ENCODE measurements at places on chromosomes 1 and 21.

DNA sequence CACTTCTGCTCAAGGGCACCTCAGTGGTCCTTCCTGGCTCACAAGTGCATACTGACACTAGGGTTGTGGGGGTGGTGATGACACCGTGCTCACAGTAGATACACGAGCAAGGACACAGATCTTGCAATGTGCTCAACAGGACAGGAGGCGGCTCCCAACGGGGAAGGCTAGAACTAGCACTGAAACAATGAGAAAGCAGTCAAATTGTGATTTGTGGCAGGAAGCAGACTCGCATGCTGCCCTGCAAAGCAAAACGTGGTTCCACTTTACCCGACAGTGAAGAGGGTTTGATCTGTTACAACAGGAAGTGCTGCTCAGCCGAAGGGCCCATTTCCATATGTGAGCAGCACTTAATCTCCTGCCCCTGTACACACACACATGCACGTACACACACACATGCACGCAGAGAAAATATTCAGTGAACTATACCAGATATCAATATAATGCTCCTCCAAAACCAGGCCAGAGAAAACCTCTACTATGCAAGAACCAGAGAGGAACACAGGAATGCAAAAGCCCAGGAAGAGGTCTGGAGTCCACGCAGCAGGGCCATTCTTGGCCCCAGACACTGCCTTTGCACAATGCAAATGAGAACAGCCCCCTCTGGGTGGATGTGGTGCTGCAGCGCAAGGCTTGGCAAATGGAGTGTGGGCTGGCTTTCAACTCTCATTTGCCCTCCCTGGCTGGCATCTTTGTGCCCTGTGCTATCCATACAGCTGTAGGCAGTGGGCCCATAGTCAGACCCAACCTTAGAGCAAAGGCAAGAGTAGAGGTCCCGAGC lies 47.1 kb downstream of the KANK4 start:
- no peak for DNase-seq

GRCh38 chr21:31612894-31613785 lies 46.4 kb upstream of the SOD1 start:
- DNase-seq = no peak

GRCh38 chr1:84365225-84366221 lies 32.8 kb upstream of the DNASE2B start:
- peak; percentile 95 for DNase-seq

DNA sequence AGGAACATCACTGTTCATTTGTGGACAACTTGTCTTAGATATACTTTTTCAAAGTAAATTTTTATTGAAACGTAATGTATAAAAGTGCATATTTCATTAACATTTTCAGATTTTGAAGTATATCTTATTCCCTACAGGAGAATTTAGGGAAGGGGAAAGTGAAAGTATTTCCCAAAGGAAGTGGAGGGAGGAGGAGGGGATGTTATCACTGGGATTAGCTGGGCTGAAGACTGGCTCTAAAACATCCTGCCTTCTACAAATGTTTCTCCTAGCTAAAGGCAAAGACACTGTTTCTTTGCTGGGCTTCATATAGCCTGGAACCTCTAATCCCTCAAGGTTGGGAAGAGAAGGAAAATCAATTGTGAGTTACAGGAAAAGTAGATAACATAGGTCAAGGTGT lies 7.1 kb upstream of the ZNF697 start:
- DNase-seq = no peak

DNA sequence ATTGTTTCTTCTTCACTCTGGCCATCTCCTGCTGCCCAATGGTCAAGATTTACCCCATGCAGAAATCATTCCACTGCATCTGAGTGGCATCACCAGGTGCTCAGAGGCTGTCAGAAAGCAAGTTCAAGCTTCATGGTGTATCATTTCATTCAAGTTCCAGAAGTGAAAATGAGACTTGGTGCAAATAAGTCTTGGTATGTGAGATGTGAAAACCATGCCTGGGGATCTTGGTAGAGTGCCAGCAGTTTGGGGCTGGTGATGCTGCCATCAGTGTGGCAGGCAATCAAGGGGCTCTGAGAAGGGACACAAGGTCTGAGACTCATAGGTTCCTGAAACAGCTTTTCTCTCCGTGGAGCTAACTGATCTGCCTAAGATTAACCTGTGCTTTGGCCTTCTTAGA lies 52.0 kb downstream of the CD2 start:
- DNase-seq = no peak

DNA sequence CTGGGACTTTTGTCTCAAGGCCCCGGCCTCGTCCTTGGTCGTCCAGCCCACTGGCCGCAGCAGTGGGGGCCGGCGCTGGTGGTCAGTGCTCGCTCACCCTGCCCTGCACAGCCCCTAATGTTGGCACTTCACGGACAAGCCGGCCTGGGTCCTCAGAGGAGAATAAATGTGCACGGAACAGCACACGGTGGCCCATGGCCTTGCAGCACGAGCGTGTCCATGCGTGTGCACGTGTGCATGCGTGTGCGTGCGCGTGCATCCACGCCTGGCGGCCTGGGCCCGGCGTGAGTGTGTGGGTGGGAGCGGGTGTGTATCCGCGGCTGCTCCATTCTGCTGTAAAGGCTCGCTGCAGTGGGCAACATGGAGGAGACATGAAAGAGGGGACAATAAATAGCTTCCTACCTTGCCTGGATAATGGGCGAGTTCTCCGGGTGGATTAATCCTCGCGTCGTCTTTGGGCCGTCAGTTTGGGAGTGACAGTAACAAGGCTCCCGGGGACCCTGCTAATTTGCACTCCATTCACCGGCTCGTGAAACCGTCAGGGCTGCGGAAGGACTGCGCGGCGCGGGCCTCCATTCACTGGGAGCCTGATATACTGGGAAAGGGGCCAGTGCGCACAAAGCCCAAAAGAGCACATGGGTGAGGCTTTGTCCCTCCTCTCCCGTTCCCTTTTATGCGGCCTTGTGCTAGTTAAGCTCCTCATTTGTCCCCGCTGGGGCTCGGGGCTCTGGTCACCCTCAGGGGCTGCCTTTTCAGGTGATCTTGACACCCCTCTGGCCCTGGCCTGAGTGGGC lies 142.8 kb downstream of the PRDM16 start:
- no peak for DNase-seq

- DNase-seq = peak; percentile 70
Observed at GRCh38 chr21:37145635-37146111, 72.6 kb downstream of the TTC3 start.

GRCh38 chr21:38267991-38268863 lies 11.4 kb downstream of the KCNJ15 start:
- DNase-seq = no peak

- DNase-seq = no peak
Observed at GRCh38 chr1:35210321-35211119, 17.6 kb upstream of the SFPQ start.

DNA sequence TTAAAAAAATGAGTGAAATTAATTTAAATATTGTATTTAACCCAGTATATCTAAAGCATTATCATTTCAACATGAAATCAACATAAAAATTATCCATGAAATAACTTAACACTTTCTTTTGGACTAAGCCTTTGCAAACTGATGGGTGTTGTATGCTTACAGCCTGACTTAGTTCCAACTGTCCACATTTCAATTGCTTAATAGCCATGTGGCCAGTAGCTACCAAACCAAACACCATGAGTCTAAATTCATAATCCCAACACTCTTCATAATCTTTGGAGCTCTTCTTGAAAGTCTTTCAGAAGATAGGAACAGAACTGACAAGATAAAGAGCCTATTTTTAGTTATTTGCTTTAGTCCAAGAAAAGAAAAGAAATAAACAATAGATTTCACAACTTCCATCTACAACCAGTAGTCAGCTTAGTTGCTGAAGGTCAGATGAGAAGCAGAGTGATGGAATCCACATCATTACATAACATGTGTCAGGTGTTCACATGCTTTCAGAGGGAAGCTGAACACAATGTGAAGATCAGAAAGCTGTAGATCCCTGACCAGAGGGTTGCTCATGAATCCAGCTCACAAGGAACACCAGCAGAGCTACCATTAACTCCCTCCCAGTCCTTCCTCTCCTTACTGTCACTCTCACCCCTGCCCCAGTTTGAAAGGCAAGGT lies 144.0 kb upstream of the ZNF648 start:
- no peak for DNase-seq

DNA sequence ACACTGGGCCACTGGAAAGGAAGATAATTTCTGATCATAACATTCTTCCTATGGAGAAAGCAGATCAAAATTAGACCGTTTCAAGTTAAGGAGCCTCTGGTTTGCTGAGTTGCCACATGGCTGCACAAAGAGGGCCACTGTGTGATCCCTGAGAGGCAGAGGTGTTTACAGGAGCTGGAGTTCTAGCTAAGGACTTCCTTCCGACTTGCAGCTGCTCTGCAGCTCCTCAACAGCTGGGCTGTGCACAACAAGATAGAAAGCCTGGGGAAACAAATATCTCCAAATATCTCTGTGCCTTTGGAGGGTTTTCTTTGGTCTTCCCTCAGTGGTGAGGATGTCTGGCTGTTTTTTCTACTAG lies 26.8 kb downstream of the GADD45A start:
- no peak for DNase-seq

DNA sequence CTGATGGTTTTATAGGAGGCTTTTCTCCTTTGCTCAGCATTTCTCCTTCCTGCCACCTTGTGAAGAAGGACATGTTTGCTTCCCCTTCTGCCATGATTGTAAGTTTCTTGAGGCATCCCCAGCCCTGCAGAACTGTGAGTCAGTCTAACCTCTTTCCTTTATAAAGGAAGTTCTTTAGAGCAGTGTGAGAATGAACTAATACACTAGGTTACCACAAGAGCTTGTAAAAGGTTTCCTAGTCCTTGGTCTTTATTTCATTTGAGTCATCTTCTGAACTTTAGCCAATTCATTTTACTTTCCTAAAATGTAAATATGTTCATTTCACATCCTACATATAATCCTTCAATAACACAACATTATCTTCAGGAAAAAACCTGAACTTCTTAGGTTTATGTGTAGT lies 365.3 kb downstream of the HHIPL2 start:
- no peak for DNase-seq

DNA sequence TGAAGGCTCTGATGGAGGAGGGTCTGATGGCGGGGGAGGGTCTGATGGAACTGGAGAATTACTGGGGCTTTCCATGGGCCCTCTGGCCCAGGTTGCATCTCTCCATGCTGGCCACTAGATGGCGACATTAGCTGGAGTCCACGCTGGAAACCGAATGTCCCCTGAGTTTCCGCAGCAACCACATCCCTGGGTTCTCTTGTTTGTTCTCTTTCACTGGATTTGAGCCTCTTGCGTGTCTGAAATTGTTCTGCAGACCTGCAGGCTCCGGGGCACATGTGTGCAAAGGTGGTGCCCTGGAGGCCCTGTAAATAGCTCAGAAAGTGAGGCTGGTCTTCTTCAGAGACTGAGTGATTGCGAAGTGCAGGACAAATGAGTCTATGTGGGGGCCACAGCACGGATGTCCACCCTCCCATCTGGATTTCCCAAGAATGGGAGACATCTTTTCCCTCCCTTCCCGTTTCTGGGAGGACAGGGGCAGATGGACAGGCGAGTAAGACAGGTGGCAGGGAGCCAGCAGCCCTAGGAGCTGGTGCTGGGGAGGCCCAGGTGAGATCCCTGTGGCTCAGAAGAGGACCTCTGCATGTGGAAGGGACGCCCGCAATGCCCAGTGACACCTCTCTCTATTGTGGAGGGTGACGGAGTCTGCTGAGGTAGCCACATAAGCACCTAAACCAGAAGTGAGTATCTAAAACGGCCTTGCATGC lies 73.2 kb upstream of the ABCG1 start:
- DNase-seq = peak; percentile 9

- DNase-seq = no peak
Observed at GRCh38 chr1:60033066-60033465, 40.5 kb downstream of the C1orf87 start.

DNA sequence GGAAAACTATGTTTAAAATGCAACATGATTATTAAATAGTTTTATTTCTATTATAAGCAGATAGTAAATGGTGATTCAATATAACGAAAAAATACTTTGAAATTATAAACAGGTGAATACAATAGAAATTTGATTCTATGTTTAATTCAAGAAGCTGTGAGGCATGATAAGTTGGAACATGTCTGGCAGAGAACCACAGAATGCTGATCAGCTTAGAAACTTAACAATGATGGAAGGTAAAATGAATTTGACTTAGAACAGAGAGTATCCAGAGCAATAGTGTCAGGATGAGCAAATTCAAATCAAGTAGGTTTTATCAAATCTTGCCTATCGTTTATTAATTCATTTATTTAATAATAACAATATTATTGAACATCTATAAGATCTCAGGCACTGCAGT lies 83.4 kb upstream of the ADGRL4 start:
- no peak for DNase-seq

GRCh38 chr1:117122330-117123025 lies 929 bp upstream of the TRIM45 start:
- no peak for DNase-seq

GRCh38 chr1:173496757-173497320 lies 19.7 kb downstream of the PRDX6 start:
- DNase-seq = no peak

DNA sequence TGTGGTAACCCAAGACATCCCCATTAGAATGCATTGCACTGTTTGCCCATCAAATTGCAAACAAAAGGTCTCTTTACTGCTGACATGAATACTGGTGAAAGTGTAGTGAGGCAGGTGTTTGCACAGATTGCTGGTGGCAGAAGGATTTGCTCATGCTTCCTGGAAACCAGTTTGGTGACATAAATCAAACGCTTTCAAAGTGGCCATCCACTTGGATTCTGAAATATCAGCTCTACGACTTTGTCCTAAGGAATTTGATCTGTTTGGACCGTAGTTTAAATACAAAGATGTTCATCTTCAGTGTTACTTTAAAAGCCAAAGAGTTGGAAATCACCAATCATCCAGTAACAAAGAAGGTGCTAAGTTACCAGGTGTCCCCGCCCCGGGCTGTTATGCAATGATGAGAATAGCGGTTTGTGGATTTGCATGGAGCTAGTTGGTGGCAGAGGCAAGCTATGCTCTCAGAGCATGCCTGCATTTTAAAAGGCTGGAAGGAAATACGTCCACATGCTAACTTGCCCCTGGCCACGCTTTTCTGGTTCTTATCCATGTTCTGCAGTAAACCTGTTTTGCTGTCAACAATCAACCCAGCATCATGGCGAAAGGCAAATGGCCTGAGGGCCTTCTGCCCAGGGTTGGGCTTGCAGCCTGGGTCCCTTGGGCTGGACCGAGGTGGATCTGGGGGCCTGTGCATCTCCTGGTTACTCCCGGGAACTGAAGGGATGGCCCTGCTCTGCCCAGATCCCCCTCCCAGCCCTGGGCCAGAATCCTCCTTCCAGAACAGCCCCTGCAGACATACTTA lies 49.2 kb downstream of the UMODL1 start:
- no peak for DNase-seq
